ENCODE measurements at places on chromosomes 12 and 14.

GRCh38 chr12:18643681-18644080 is 94.1 kb downstream of the PLCZ1 start:
- ATAC-seq, result peak; percentile 67

- no peak for ATAC-seq
Measured at GRCh38 chr12:68207276-68207675, 18.3 kb downstream of the IL26 start.

- ATAC-seq, result peak; percentile 88
Measured at GRCh38 chr14:92409043-92409442, 86.1 kb downstream of the SLC24A4 start.

- no peak for ATAC-seq
Measured at GRCh38 chr14:68219407-68219806, 399.8 kb downstream of the RAD51B start.

DNA sequence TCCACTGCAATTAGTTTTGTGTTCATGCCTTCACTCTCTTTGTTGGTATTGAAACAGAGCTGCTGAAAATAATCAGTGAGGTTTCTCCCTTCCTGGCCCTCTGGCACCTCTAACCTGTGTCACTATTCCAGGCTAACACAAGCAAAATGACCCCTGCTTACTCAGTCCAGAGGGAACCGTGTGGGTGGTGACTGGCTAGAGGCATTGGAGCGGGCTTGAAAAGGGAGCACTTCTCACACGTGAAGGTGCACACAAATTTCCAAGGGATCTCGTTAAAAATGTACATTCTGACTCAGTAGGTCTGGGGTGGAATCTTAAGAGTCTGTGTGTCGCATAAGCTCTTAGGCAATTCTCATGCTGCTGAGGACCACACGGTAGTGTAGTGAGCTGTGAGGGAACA is 1.3 kb upstream of the SLC24A4 start:
- ATAC-seq, result no peak

DNA sequence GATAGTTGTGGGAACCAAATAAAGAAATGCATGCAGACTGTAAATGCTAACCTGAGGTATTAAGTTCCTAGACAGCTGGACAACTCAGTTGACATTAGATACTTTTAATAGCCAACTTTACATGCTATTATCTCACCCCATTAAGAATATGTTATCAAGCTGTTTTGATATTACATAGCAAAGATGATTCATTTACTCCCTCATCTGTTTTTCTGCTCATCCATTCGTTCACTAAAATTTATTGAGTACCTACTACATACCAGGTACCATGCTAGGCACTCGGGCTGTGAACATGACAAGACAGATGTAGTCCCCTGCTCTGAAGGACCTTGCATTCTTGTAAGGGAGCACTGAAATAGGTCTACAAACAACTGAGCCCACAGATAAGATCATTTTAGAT is 192.4 kb downstream of the DACT1 start:
- no peak for ATAC-seq

Data from gastroesophageal sphincter (tissue), 4 donors.